Activated naive CD8-positive, alpha-beta T cell treated with anti-CD3 and anti-CD28 coated beads, Interleukin-2, amount 50 U/mL, for 24 hours (primary cell): ENCODE measurements at places on chromosomes 7 and 10.

DNA sequence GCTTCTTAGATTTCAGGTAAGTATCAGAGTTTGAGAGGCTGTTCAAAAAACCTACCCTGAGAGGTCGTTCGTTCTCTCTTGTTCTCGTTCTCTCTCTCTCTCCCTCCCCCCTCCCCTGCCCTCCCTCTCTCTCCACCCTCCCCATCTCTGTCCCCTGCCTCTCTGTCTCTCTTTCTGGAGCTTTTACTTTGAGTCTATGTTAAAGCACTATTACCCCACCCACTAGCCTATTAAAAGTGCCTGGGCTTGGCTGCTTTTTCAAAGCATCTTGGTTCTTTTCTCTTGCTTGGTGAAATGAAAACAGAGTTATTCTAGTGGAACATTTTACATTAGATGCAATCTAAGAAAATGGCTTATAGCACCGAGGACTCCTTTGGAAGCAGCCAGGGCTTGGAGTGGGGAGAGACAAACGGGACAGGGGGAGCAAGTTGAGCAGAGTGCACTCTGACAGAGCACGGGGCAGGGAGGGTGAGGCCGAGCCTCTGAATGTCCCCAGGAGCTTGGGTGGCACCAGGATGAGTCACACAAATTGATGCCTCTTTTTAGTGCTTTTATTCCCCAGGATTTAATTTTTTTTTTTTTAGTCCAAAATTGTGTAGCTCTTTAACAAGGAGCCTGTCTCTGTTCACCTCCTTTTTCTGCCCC is 134.3 kb downstream of the CFAP58 start:
- peaks cover 3% of the 10 kb centered on the region for H3K4me1 ChIP-seq
- H3K27me3 ChIP-seq = peaks cover 9% of the 10 kb centered on the region
- no peak overlapping the region for H3K27ac ChIP-seq
- no peak overlapping the region for H3K4me3 ChIP-seq
- no peaks in the 10 kb centered on the region for H3K36me3 ChIP-seq

GRCh38 chr10:100109670-100110069 is 28.0 kb upstream of the CPN1 start:
- H3K4me3 ChIP-seq = no peak overlapping the region
- no peak overlapping the region for H3K27ac ChIP-seq
- H3K36me3 ChIP-seq = no peaks in the 10 kb centered on the region
- no peak for DNase-seq

GRCh38 chr10:88119160-88119559 is 255.7 kb downstream of the PTEN start:
- no peak overlapping the region for H3K4me3 ChIP-seq
- no peak for DNase-seq
- peaks cover 24% of the 10 kb centered on the region for H3K4me1 ChIP-seq
- peak overlapping the region; percentile 34 for H3K27ac ChIP-seq
- peaks cover 6% of the 10 kb centered on the region for H3K27me3 ChIP-seq

DNA sequence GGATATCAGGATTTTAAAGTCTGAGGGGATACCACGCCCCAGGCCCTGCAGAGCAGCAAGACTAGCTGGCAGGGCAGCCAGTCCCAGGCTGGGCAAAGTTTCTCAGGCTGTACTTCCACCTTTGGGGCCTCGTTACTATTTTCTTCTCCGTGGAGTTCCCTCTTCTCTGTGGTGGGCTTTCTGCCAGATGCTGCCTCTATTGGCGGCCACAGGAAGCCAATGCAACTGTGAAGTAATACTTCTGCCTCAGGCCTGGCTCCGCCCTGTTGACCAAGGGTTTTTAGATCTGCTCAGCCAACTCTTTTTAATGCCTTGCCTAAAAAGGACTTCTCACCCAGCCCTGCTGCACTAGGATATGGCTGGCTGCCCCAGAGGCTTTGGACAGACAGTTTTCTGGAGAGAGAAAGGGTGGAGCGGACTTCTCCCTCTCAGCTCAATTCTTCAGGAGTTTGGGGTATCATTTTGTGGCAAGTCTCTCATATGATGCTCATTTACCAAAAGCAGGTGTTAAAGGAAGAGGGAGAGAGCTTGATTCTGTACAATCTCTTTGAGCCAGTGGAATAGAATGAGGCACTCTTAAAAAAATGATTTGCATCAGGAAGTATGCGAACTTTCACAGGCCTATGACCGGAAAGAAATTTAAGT is 67.4 kb downstream of the HHEX start:
- H3K27ac ChIP-seq = peak overlapping the region; percentile 56
- H3K27me3 ChIP-seq = peaks cover 2% of the 10 kb centered on the region
- H3K4me3 ChIP-seq = peak overlapping the region; percentile 38
- no peaks in the 10 kb centered on the region for H3K36me3 ChIP-seq
- DNase-seq = peak; percentile 17

GRCh38 chr7:100248483-100248882 is 28.7 kb downstream of the PVRIG start:
- H3K4me3 ChIP-seq = no peak overlapping the region
- no peak for DNase-seq
- H3K27ac ChIP-seq = no peak overlapping the region

DNA sequence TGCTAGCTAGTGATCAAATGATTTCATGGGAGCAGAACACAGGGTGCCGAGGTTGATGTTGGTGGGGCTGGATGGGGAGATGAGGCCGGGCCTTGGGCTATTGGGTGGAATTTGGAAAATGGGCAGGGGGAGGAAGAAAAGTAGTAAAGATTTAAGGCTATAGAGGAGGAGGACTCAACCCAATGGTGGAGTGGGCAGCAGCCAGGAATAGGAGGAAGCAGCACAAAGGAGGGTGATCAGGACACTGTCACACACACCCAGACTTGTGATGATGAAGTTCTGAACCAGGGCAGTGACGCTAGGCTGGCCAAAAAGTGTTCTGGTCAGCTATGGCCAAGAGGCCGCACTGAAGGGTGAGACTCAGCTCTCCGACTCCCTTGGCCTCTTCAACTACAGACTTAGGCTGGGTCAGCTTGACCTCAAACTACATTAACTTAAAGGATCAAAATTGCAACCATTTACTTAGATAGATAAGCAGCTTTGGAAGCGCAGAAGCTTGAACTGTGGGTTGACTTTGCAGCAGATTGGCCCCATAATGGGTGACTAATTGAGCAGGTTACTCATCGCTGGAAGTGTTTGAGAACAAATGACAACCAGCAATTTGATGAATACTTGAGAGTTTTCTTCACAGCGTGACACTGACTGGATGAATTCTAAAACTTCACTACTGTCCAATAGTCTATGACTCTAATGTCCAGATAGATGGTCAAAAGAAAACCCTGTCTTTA is 29.4 kb upstream of the GPR26 start:
- no peak for DNase-seq
- H3K4me1 ChIP-seq = no peaks in the 10 kb centered on the region
- no peak overlapping the region for H3K27ac ChIP-seq
- H3K36me3 ChIP-seq = no peaks in the 10 kb centered on the region

DNA sequence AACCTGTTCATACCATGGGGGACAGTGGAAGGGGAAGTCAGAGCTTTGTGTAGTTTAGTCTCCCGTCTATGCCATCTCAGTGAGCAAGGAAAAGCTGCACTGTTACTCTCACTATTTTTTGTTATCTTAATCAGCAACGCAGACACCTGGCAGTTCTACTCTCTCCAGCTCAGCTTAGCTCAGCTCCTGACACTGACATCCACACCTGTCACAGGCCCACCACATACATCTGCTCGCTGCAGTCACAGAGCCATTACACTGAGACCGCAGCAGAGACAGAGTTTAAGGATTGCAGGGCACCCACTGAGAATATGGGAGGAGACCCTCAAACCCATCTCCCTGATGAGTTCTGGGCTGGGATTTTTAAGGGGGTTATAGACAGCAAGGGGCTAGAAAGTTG is 257.3 kb upstream of the AKR1E2 start:
- H3K36me3 ChIP-seq = no peaks in the 10 kb centered on the region
- H3K4me1 ChIP-seq = no peaks in the 10 kb centered on the region
- H3K27ac ChIP-seq = no peak overlapping the region

DNA sequence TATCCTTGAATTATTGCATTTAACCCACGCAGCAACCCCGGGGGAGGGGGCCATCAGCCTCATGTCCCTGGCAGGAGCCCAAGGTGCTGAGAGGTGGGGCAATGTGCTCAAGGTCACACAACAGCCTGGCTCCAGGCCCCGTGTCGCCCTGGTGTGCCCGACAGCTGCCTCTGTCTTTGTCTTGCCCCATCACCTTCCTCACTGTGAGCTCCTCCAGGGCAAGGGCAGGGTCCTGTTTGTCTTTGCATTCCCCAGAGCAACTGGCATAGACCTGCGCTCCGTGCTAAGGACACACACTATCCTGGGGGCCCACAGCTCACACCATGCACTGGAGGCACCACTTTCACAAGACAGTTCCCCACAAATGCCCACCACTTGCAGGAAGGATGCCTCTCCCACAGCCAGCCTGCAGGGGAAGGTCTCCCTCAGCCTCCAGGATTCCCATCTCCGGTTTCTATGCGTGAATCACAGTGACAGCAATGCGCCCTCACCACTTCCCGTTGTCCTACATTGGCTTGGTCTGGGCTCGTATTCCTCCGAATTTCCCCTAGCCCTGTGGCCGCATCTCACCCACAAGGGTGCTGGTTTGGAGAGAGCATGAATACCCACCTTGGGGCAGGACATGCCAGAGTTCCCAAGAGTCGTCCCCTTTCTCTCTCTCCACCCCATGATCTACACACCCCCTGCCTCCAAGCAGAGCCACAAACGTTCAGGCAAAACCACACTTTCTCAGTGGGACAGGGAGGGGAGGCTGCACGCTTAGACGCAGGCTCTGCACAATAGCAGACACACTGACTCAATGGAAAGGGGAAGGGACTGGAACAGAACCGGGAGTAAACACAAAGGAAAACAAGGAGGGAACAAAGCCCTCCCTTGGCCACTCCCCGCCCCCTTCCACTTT is 10.3 kb downstream of the ITPRIP start:
- peaks cover 21% of the 10 kb centered on the region for H3K36me3 ChIP-seq
- no peaks in the 10 kb centered on the region for H3K27me3 ChIP-seq
- DNase-seq = no peak

- no peak for DNase-seq
- H3K4me3 ChIP-seq = no peak overlapping the region
- H3K36me3 ChIP-seq = peaks cover 18% of the 10 kb centered on the region
- peaks cover 82% of the 10 kb centered on the region for H3K4me1 ChIP-seq
- peak overlapping the region; percentile 81 for H3K27ac ChIP-seq
These were observed 33.9 kb downstream of the CCM2 start for GRCh38 chr7:45033931-45034290.

- H3K4me3 ChIP-seq = no peak overlapping the region
- H3K4me1 ChIP-seq = peaks cover 2% of the 10 kb centered on the region
- H3K27ac ChIP-seq = no peak overlapping the region
These were observed 47.9 kb downstream of the OGDH start for GRCh38 chr7:44654255-44654796.

GRCh38 chr10:22931948-22932347 is 4.1 kb downstream of the ARMC3 start:
- H3K36me3 ChIP-seq = no peaks in the 10 kb centered on the region
- peaks cover 4% of the 10 kb centered on the region for H3K27me3 ChIP-seq
- H3K4me1 ChIP-seq = peaks cover 3% of the 10 kb centered on the region
- no peak for DNase-seq
- H3K27ac ChIP-seq = no peak overlapping the region

DNA sequence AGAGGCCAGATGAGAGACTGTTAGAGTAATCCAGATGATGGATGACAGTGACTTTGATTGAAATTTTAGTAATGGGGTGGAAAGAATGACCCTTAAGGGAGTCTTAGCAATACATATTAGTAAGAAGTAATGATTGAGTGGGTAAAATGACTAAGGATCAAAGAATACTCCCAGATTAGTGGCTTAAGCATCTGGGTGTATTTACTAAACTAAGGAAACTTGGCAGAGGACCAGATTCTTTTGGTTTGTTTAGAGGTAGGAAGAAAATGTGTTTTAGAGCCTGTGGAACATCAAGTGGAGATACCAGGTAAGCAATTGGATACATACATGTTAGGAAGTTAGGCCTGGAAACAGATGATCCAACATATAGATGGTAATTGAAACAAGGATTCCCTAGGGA is 58.8 kb upstream of the ADRA2A start:
- no peak overlapping the region for H3K4me3 ChIP-seq
- no peaks in the 10 kb centered on the region for H3K27me3 ChIP-seq
- H3K4me1 ChIP-seq = peaks cover 9% of the 10 kb centered on the region
- no peak overlapping the region for H3K27ac ChIP-seq
- peaks cover 53% of the 10 kb centered on the region for H3K36me3 ChIP-seq
- DNase-seq = no peak

DNA sequence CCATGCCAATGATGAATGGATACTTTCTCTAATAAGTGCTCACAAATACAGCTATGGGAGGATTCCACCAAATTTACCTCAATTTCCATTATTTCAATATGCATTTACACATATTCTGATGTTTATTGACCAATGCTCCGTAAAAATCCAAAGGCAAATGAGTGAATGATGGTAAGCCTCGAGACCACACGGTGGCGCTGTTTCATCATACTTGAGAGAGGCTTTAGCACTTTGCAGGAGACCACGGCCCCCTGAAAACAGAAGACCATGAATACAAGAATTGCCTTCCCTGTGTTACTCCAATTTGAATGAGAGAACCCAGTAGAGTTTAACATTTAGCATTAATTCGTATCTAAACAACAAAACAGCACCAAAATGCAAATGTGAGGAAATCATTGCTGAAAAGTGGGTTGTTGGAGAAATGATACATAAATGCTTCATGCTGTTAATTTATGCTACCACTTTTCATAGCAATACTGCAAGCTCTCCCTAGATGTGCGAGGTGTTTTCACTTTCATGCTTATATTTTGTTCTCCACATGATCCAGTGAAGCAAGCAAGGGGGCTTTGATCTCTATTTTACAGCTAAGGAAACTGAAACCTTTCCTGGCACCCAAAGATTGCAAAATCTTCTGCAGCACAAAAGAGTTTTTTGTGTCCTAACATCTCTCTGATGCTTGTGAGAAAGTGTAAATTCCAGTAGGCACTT is 35.4 kb downstream of the TRIL start:
- DNase-seq = peak; percentile 65
- no peak overlapping the region for H3K4me3 ChIP-seq
- H3K27me3 ChIP-seq = peaks cover 4% of the 10 kb centered on the region
- H3K4me1 ChIP-seq = peaks cover 16% of the 10 kb centered on the region

DNA sequence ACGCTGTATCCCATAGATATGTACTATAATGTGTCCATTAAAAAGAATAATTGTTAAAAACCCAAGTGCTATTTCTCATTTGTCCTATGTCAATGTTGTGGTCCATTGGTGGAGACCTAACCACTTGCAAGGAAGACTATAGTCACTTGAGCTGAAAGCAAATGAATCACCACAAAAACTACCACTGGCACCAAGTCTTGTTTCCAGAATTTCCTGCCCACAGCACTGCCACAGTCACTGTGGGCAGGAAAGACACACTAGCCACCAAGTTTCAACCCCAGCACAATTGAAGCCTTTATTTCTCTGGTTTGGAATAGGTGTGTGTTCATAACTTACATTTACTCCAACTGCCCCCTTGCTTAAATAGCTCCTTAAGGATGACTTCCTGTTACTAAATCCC is 12.4 kb downstream of the DIP2C start:
- no peak overlapping the region for H3K4me3 ChIP-seq
- H3K27me3 ChIP-seq = peaks cover 11% of the 10 kb centered on the region

- H3K27ac ChIP-seq = no peak overlapping the region
- H3K27me3 ChIP-seq = no peaks in the 10 kb centered on the region
- DNase-seq = no peak
- no peak overlapping the region for H3K4me3 ChIP-seq
These were observed 96.8 kb downstream of the TRRAP start for GRCh38 chr7:98974906-98975816.
